ENCODE measurements at places on chromosomes 5 and 9.
A peak's percentile ranks its signal among the peaks of the same experiment; 100 is the strongest.

DNA sequence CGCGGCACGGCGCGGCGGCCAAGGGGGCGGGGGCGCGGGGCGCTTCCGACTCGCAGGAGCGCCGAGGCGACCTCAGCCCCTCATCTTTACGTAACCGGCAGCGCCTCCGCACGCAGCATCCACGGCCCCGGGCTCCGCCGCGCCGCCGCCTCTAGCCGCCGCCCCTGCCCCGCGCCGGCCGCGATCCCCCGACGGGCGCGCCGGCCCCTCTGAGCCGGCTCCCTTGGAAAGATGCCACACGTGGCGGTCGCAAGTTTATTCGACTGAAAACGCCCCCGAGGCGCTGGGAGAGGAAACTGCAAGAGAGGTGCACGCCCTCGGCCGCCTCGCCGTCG lies 1.0 kb downstream of the KLF9 start:
- DNase-seq = peak; percentile 26

DNA sequence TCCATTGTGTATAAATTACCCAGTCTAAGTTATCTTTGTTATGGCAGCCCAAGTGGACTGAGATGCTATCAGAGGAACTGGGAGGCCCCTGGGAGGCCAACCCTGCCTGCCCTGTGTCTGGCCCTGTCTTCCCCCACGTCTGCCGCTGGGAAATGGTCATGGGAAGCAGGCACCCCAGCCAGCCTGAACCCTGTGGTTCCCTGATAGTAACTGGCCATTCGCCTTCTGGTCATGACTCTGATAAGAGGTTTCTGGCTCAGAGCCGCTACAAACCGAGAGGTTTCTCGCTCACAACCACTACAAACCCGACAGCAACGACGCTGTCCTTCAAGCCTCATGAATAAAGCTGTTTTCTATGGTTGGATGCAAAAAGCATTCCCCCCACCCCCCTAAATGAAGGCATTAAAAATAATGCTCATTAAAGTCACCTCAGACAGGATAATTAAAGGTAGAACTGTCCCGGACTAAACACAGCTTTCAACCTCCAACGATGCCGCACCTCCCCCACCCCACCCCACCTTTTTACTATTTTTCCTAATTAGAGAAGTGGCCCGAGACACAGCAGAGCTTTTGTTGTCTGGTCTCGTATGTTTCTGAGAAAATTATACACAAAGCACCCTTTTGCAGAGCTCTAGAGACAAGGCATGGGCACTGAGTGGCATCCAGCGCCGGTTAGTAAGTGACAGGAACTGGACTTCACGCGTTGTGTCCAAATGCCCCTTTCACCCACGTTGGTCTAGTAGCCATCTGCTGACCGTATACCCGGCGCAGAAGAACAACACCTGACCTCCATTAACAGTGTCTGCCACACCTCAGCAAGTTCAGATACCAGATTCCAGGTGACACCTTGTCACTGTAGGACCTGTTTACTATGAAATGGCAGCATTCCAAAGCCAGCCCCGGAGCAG lies 140.8 kb downstream of the COL23A1 start:
- DNase-seq = no peak

DNA sequence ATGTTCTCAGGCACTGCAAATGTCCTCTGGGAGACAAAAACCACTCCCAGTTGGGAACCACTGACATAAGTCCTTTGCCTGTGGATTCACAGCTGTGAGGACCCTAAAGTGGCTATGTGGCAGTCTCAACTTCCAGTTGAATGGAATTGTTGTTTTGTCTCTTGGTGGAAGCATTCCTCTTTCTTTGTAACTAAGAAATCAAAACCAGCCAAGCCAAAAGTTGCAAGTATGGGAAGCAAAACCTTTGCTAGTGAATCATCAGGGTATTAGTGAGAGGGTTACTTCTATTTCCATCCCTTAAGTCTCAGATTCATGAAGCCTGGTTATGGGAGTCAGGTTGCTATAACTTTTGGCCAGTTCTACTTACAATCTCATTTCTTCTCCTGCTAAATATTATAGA lies 49.8 kb upstream of the RPS23 start:
- no peak for DNase-seq

DNA sequence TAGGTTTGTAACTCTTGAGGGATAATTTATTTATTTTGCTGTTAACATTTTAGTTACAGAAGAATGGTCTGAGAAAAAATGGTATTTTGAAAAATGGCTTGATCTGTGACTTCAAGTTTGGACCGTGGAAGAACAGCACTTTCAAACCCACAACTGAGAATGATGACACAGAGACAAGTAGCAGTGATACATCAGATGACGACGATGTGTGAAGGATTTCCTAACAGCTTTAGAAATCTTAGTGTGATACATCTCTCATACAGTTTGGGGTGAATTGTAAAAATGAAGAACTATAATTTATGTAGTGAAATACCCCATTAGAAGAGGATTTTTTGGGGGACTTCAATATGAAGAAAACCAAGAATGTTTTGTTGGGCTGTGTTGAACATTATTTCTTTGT lies 88.7 kb downstream of the GPBP1 start:
- DNase-seq = no peak

- no peak for DNase-seq
Measured at GRCh38 chr9:81563739-81564138, 125.6 kb downstream of the TLE1 start.

DNA sequence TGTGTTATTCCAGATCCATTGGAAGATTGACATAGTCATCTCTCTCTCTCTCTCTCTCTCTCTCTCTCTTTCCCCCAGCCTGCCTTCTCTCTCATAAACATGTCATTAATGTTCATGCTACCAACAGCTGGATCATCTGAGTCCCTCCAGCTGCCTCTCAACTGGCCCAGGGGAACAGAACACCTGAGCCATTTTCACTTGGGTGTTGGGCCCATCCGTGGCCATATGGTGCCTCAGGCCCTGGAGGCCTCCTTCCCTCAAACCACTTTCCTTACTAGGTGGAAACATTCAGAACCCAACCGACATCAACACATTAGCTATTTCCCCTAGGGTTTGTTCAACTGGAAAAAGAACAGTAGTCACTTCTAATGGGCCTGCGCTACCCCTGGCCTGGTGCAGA lies 196.2 kb downstream of the FRMD3 start:
- DNase-seq = peak; percentile 69

DNA sequence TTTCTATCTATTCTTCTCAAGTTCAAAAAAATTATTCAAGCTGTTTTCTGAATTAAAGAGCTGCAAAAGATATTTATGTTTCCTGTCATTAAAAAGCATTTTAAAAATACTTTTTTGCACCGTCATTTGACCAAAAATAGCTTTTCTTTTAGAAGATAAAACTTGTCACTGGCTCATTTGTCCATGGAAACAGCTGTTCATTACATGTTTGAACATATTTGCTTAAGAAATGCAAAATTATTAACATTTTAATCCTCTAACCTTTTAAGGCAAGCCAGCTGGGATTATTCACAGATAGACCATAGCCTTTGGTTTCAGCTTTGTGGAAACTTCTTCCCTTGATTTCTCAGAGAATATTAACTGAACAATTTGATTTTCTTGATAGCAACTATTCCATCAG lies 393.9 kb downstream of the TUSC1 start:
- DNase-seq = no peak

GRCh38 chr9:107933097-107933496 lies 443.5 kb upstream of the KLF4 start:
- DNase-seq = no peak

- no peak for DNase-seq
Measured at GRCh38 chr9:131033269-131034224, 24.6 kb downstream of the LAMC3 start.

DNA sequence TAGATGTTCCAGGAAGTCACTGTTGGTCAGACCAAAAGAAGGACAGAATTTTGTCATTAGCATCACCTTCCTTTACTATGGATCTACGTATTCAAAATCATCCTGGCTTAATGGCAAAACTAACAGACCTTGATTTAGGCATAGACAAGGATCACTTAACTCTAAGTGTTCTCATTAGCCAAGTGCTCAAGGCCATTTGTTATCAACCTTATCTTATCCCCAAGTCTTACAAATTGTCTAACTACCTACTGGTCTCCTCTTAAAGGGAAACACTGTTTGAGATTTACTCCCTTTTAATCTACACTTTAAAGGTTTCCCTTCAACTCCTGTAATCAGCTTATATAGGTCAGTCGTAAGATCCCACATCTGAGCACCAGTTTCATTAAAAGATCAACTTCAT lies 1197.5 kb upstream of the C9orf72 start:
- DNase-seq = no peak

GRCh38 chr9:115126404-115126803 lies 8.4 kb upstream of the TNC start:
- no peak for DNase-seq

DNA sequence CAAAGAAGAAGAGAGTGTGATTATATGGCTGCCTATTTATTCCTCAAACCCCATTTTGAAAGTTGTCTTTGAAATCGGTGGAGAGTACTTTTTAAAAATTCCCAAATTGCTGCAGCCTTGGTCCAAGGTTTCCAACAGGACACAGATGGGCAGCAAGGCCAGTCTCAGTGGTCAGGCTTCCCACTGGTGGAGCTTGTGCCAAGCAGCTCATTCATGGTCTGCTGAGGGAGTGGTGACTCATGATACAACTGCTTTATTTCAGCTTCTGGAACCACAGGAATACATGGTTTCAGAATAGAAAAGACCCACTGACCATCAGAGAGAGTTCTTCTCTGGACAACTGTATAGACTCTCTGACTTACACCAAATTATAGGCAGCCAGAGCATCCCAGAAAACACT lies 673.1 kb upstream of the KLF4 start:
- no peak for DNase-seq

- no peak for DNase-seq
Measured at GRCh38 chr5:180400416-180400815, 47.3 kb upstream of the GFPT2 start.

GRCh38 chr5:53739111-53739510 lies 178.7 kb downstream of the NDUFS4 start:
- DNase-seq = no peak

DNA sequence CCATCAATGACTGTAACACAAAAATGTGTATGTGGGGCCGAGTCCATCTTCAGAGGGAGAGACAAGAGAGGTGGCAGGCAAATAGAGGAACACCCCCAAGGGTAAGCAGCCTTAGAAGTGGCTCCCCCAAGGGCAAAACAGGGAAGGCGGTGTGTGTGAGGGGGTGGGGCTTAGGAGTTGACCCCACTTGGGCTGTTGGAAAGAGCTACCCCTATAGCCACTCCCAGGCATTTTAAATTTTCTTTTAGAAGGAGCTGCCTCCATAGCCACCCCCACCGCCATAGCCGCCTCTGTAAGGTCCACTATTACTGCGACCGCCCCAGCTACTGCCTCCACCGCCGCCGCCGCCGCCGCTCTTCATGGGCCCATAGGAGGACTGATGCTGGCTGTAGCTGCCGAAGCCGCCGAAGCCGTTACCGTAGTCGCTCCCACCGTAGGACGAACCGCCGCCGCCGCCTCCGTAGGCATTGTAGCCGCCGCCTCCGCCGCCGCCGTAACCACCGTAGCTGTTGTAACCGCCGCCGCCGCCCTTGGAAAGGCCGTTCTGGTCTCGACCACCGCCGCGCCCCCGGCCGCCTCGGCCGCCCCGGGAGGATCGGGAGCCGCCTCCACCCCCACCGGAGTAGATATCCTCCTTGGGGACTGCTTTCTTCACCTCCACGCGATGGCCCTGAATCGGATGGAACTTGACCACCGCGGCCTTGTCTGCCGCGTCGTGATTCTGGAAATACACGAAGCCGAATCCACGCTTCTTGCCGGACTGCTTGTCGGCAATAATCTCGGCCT lies 1.1 kb downstream of the HNRNPA0 start:
- no peak for DNase-seq

DNA sequence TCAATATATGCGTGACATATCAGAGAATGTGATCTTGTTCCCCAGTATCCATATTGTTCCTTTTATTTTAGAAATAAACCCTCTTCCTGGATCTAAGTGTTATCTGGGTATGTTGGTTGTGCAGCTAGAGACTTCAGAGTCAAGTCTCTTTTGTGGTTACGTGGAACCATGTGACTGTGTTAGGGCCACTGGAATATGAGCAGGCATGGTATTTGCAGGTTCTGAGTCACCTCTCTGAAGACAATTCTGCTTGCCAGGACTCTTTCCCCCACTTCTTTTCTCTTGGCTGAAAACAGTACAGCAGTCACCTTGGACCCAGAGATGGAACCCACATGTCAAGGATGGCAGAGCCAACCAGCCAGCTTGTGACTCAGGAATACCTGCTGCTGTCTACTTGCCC lies 59.7 kb downstream of the ATP10B start:
- no peak for DNase-seq

GRCh38 chr9:15142878-15143534 lies 164.0 kb downstream of the TTC39B start:
- DNase-seq = peak; percentile 34

GRCh38 chr9:109369285-109369684 lies 48.4 kb upstream of the EPB41L4B start:
- DNase-seq = no peak

DNA sequence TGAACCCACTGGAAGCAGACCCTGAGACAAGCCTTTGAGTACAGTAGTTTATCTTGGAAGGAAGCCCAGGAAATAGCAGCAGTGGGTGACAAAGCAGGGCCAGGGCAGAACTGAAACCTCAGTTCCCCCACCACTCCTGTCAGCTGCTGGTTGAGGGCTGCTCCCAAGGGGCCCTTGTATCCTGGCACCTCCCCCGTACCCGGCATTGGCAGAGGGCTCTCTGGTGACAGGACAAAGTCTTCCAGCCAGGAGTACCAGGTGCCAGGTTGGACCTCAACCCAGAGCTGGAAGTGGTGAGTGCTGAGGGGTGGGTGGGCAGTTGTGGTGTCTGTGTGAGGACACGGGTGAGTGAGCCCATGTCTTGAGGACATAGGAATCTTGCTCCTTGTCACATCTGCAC lies 123.3 kb downstream of the PHF2 start:
- no peak for DNase-seq

DNA sequence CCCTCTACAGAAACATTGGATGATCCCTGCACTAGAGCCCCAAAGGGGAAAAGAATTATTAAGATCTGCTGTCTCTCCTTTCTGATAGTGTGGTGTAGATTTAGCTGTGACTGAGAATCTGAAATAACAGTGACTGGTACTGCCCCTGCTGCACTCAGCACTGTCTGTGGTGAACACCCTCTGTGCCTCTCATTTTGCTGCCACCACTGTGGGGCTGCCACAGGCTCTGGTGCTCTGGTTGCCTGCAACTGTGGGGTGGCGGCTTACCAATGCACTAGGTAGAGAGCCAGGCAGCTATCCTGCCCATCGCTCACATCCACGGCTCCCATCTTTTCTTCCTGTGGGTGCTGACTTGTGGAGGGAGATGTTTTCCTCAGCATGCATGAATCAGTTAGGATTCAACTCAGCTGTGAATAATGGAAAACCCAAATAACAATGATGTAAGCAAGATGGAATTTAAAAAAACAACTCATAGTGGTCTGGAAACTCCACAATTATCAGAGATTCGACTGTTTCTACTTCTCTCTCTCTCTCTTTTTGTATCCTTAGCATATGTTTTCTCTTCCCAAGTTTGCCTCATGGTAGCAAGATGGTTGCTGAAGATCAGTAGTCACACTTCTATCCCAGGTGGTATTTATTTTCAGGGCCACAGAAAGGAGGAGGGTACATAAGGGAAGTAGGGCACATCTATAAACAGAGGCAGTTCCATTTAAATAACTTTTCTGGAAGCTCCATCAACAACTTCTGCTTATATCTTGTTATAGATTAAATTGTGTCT lies 99.8 kb upstream of the DAP start:
- no peak for DNase-seq

All from NCI-H2171 (cell line).